Fibroblast of lung (primary cell): ENCODE measurements at places on chromosomes 16 and 17.

- DNase-seq = no peak
Measured at GRCh38 chr17:81240761-81241160, 1.6 kb downstream of the NDUFAF8 start.

DNA sequence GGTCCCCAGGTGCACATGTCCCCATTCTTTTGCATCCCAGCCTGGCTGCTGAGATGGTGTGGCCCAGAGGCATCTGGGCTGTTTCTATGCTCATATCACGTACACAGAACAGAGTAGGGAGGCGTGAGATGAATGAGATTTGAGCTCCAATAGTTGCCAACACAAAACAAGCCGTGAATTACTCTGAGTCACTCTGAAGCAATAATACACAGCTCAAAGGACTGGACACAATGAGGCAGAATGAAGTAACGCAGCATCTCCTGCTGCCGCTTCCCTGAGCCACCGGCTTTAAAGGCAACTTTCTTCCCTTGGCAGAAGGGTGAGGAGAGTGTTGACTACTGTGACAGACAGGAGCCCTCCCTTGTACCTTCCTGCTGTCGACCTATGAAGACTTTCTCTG is 33.9 kb upstream of the CLEC18B start:
- DNase-seq = peak; percentile 89

DNA sequence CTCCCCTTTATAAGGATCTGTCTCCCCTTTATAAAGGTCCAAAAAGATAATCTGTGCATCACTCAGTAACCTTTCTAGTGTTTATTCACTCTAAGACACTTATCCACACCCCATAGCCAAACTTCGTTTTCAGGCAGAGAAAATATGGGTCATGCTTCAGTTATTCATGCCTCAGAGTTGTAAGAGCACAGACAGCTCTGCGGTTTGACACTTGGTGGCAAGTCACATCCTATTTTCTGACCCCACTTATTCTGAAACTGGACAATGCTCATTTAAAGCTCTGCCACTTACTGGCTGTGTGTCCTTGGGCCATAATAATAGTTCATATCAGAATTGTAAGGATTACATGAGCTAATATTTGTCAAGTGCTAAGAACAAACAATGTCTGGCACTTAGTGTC is 2.0 kb upstream of the KRTAP2-1 start:
- DNase-seq = no peak

- no peak for DNase-seq
Measured at GRCh38 chr17:62825182-62825581, 17.1 kb upstream of the MARCHF10 start.

- peak; percentile 56 for DNase-seq
Measured at GRCh38 chr16:22001591-22001990, 675 bp upstream of the PDZD9 start.
